ENCODE measurements at places on chromosomes 2 and 18.

DNA sequence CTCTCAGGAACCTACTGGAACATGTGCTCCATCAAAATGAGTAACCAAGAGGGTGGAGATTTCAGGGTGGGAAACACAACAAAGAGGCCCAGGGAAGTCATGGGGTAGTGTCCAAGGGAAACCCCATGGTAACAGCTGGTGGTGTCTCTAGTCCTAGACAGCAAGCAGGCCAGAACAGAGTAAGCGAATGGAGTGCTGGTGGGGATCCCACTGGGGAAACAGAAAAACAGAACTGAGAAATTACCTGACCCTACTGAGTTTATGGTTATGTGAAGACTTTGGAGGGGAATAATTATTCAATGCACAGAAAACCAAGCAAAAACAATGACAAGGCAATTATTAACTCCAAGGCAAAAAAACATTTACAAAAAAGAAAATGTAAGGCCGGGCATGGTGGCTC lies 16.9 kb downstream of the ERCC3 start:
- peak; percentile 27 for DNase-seq

- no peak for DNase-seq
Observed at GRCh38 chr2:18891600-18892345, 302.4 kb upstream of the NT5C1B start.

DNA sequence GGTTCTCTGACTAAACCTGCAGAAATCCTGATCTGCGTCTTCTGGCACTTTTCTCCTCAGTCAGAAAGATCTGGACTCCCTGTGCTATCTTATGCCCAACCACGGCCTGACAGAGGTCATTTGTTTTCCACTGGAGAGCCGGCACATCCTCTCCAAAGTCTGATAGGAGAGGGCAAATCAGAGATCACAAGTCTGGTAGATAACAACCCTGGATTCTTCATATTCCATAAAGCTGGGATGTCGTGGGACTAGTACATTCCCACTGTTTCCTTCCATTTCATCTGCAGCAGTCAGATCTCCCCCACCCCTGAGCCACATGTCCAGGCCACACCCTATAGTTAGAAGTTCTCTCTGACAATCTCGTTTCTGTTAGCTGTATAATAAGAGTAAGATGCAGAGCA lies 157.0 kb downstream of the MGAT5 start:
- DNase-seq = no peak

DNA sequence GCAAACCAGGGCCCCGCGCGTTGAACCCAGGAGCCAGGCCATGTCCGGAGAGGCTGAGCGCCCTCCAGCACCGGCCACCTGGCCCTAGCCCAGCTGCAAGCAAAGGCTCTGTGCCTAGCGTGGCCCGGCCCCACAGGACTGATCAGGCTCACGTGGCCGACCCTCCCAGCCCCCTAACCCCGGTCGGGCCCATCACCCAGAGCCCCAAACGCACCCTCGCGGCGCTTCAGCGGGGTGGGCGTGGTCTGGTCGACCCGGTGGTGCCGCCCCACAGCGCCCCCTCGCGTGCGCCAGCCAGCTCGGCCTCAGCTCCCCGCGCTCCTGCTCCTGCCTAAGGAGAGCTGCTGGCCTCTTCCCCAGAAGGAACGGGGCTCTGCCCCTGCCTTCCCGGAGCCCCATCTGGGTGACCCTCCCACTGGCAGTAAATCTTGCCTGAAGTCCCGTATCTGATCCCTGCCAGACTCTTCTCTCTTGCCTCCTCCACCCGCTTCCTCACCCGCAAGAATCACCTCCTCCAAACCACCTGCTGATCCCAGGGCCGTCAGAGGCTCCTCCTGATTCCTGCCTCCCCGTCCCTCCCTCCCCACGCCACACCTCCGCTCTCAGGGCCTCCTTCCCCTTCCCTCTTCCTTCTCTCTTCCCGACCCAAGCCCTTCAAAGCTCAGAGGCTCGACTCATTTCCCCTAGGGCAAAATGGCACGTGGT lies 12.3 kb upstream of the TEX51 start:
- peak; percentile 73 for DNase-seq

GRCh38 chr2:71706121-71706520 lies 252.8 kb downstream of the DYSF start:
- no peak for DNase-seq

DNA sequence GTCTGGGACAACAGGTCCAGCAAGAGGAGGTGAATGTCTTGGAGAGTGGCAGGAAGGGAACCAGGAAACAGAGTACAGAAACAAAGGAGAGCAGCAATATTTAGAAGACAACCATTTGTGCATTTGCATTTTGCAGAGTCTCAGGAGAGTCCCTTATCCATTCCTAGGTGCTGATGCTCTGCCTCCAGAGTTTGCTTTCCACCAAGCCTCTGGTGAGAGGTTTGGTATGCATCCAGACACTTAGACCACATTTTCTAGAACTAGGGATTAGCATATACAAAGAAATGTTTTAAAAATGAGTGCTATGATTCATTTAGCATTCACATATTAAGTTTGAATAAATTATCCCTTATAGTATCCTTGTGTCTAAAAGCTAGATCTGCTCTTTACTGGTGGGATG lies 18.5 kb upstream of the LRATD1 start:
- no peak for DNase-seq

DNA sequence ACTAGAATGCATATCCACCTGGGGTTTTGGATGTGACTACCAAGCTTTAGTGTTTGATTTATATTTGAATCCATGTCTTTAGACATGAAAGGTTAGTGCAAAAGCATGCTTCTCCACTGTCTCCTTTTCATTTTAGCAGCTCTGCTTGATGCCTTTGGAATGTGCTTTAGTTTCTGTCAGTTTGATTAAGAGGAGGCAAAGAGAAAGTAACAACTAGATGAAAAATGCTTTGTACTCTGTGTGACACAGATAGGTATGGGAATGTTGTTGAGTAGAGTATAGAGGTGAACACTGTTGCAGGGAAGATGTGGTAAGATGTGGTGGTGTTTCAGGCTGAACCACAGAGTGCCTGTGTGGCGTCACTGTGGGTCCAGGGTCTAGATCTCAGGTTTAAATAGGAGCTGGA lies 19.8 kb downstream of the PIK3C3 start:
- no peak for DNase-seq

- DNase-seq = no peak
Observed at GRCh38 chr2:144099780-144100377, 420.0 kb downstream of the ZEB2 start.
